ENCODE measurements at places on chromosomes 7 and 10.

- no peak for DNase-seq
Measured at GRCh38 chr10:22705527-22705926, 8.9 kb downstream of the PIP4K2A start.

GRCh38 chr10:124292911-124293615 is 125.7 kb downstream of the OAT start:
- DNase-seq = no peak

GRCh38 chr10:94607111-94607510 is 61.5 kb downstream of the HELLS start:
- DNase-seq = no peak

GRCh38 chr10:94353336-94353735 is 9.4 kb downstream of the NOC3L start:
- DNase-seq = no peak

DNA sequence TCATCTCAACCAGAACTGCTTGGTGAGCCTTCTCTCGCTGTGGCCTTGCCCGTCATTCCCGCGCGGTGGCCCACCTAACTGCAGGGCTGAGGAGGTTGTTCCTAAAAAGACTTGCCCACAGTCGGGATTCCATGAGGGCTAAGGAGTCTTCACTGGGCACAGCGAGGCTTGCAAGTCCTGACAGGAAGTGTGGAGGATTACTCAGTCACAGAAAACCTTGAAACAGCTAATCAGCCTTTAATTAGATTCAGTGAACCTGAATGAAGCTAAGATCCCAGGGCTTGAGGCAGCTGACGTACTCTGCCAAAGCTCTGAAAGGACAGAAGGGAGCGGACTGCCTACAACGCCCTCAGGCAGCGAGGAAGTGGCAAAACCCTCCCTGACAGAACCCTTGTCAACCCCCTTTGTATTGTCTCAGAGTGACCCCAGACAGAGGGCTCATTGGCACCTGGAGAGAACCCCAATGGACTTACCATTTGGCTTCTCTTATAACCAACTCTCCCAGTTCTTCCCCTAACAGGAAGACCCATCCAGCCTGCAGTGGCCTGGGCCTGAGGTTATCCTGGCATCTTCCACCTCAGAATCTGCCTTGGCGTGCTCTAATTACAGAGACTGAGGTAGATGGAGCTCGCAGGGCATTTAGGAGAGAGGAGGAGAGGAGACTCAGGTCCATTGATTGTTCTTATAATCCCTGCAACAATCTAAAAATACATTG is 2.5 kb upstream of the LAMB4 start:
- no peak for DNase-seq

- DNase-seq = no peak
Measured at GRCh38 chr7:32116436-32116835, 46.2 kb upstream of the PDE1C start.

DNA sequence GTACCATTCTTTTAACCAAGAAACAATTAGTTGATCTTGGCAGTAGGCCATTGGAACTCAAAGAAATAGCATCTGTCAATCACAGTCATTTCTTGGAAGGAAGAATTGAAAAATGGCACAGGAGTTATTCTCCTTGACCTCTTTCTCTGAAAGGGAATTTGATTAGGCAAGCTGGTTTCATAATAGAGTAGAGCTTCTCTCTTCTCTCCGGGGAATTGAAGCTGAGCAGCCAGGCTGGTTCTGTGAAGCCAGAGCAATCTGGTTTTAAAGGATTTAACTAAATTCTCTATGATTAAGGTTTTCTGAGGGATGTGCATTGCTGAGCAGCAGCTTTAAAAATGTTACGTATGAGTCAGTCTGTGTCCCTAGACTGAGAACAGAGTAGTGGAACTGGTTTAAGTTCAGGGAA is 70.2 kb downstream of the AHCYL2 start:
- no peak for DNase-seq
